Panc1 (cell line): ENCODE measurements at places on chromosomes 16 and 17. TPM values are rescaled to one million over a fixed set of nuclear protein-coding genes. Genes with fewer than 3 reads are reported as not detected.

- DNase-seq, result no peak
These were observed 4.4 kb downstream of the TMC8 start for GRCh38 chr17:78134899-78135385.

DNA sequence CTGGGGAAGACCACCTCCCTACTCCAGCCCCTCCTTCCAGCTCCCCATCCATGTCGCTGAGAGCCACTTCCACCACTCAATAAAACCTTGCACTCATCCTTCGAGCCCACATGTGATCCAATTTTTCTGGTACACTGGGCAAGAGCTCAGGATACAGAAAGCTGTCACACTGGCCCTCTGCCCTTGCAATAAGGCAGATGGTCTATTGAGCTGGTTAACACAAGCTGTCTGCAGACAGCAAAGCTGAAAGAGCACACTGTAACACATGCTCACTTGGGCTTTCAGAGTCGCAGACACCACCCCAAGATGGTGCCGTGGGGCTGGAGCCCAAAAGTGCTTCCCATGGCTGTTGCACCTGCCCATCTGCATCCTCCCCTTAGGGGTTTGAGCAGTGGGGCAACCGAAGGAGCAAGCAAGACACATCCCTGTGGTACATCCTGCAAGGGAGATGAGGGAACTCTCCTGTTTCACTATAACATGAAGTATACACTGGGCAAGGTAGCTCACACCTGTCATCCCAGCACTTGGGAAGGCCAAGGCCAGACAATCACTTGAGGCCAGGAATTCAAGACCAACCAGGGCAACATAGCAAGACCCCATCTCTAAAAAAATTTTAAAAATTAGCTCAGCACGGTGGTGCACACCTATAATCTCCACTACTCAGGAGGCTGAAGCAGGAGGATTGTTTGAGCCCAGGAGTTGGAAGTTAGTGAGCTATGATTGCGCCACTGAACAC, 52.8 kb upstream of the C17orf78 start:
- DNase-seq, result no peak

Gene BCAR1
- 120 TPM for total RNA-seq

- DNase-seq, result no peak
These were observed 3.2 kb downstream of the ACSF3 start for GRCh38 chr16:89096768-89097391.

- no peak for DNase-seq
These were observed 4.7 kb upstream of the TPPP3 start for GRCh38 chr16:67397812-67398545.

Gene NLGN2
- 33.6 TPM for total RNA-seq

- no peak for DNase-seq
These were observed 18.5 kb downstream of the RGS9 start for GRCh38 chr17:65155622-65156021.

DNA sequence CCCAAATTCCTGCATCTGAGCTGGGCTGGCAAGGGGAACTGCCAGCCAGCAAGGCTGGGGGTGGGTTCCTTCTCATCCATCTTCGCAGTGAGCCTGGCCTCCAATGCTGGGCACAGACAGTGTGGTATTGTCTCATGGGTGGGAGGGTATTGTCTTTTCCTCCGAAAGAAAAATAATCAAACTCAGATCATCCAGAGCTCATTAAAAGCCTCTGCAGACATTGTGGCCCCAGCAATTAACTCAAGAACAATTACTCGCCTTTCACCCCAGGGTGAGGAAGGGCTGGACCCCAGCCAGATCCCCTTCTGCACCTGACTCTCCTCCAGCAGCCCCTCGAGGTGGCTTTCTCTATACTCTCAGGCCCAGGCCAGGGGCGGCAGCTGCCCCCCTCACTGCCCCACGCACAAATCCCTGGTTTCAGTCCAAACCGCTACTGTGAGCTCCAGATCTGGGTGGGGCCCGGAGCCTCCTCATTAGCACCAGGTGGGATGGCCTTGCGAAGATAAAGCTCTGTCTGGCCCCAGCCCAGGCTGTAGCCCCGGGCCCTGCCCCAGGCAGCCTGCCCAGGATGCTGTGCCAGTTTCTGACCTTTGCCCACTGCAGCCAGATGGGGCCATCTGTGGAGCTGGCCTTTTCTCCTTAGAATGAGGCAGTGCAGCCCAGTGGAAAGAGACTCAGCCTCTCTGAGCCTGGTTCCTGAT, 2.3 kb upstream of the KRT15 start:
- no peak for DNase-seq

DNA sequence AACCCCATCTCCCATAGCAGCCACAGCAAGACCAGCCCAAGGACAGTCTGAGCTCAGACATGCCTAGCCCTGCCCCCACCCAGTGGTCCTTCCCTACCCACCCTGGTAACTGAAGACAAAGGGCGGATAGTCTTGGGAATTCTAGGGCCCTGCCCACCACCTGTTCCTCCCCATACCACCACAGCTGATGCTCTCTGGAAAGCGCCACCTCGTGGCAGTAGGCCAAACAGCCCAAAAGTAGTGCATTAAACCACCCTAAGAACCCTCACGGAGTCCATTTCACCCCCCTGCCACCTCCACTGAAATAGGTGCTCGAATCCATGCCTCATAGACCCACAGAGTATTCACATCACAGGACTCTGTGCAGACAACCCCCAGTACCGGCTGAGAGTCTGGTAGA, 1021.4 kb downstream of the CDH8 start:
- no peak for DNase-seq

GRCh38 chr17:80813318-80813717, 178.3 kb upstream of the CHMP6 start:
- no peak for DNase-seq

Gene SLC2A4
- total RNA-seq, result 0.31 TPM

DNA sequence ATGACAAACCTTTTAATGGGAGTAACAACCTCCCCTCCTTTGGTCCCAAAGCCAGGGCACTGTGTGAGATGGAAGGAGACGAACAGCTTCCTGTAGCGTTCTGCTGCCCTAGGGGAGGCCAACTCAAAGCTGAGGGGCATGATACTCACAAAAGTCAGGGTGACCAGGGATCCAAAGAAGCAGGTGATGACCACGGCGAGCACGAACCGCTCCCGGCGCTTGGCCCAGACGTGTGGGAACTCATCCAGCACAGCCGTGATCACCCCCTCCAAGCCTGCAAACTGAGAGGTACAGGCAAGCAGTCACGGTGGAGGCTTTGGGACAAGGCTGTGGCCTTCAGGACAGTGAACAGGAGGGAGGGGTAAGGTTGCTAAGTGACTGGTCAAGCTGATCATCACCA, 25.1 kb downstream of the SLC6A4 start:
- DNase-seq, result no peak

DNA sequence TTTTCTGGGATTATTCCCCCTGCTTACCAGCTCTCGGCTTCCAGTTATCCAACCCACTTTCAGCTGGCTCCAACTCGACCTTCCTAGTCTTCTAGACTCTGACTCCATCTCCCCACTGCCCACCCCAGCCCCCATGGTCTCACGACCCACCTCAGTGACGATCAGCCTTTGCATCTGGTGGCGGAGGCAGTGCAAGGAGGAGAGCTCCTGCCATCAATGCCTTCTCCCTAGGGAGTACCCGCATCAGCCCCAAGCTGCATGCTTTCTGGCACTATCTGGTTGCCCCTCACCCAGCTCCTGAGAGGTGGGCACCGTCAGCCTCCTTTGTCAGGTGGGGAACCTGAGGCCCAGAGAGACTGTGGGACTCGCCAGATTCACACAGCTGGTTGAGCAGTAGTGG, 72.6 kb upstream of the RPL38 start:
- DNase-seq, result no peak

GRCh38 chr17:57073626-57074025, 11.4 kb upstream of the AKAP1 start:
- DNase-seq, result no peak

Gene SPATA22
- not detected for total RNA-seq

Gene WFDC1
- not detected for total RNA-seq

Gene GRAP
- 0.21 TPM for total RNA-seq

GRCh38 chr16:30533748-30534367, 800 bp downstream of the ZNF747 start:
- no peak for DNase-seq

- DNase-seq, result no peak
These were observed 5.2 kb upstream of the OR1F1 start for GRCh38 chr16:3182608-3183444.

DNA sequence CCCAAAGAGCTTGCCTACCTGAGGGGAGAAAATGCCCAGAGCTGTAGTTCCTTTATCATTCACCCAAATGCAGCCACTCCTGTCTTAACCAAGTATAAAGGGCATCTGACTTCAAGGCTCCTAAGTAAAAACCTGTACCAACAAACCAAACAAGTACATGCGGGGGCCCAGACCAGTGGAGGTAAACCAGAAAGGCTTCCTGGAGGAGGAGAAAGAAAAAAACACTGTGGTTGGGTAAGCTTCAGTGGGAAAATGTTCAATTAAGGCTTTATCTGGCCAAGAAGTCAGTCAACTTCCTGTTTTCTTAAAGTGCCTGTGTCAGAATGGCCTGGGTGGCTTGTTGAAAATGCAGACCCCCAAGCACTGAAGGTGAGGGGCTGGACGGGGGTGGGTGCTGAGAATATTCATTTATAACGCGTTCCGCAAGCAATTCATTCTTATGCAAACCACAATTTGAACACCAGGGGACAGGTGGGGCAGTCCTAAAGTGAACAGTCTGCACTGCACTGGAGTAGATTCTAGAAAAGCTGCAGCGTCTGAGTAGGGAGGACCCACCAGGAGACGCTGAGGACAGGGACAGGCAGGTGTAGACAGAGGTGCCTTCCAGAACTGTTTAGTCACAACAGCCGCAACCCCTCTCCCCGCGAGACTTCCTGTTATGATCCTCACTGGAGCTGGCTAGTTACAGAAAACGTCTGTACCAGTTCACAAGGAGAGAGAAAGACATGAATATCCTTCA, 467.1 kb downstream of the SOX9 start:
- no peak for DNase-seq

GRCh38 chr16:179211-180092, 807 bp upstream of the HBQ1 start:
- no peak for DNase-seq

DNA sequence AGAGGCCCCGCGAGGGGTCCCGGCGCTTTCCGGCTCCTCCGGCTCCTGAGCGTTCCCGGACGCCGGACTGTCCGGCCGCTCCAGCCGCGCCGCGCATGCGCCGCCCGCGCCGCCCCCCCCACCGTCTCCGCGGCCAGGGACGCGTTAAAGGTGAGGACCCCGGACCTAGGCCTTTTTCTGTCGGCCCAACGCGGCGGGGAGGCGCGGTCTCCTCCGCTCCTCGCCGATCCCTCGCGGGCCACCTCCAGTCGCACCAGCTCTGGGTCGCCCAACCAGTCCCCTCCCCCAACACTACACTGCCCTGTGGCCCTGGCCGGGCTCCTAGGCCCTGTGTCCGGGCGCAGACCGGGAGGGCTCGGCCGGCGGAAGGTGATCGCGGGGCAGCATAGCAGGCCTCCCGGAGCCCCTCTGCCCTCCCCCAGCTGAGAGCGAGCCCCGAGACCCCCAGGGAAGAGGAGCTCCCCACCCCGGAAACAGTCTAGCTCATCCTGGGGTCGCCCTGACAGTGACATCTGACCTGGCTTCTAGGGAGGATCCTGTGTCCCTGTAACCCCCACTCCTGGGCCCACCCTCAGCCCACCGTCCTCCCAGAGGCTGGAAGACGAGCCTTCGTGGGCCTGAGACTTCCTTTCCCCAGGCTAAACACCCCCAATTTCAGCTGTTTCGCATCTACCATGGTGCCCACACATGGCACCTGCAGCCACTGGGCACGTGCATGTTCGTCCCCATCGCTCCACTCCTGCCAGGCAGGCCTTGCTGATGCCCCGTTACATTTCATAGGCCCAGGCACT, 14.7 kb upstream of the BCAR1 start:
- no peak for DNase-seq

- no peak for DNase-seq
These were observed 169.2 kb downstream of the MRTFB start for GRCh38 chr16:14240219-14240843.

- no peak for DNase-seq
These were observed at the start of gene TNFRSF17 for GRCh38 chr16:11964761-11965551. TSS of gene TNFRSF17 (plus strand) at chr16:11965210. CDS start at chr16:11965325, 115 bp downstream.

Gene HDAC5
- 11.5 TPM for total RNA-seq

Gene OR4D1
- total RNA-seq, result 0.05 TPM

GRCh38 chr17:42673885-42674754, 2.7 kb downstream of the PLEKHH3 start:
- no peak for DNase-seq

- DNase-seq, result no peak
These were observed 42.6 kb upstream of the CHMP6 start for GRCh38 chr17:80948976-80949450.

GRCh38 chr16:68689921-68690320, 44.8 kb downstream of the CDH3 start:
- DNase-seq, result no peak

GRCh38 chr17:55263569-55264277, 1.0 kb upstream of the HLF start:
- DNase-seq, result no peak

DNA sequence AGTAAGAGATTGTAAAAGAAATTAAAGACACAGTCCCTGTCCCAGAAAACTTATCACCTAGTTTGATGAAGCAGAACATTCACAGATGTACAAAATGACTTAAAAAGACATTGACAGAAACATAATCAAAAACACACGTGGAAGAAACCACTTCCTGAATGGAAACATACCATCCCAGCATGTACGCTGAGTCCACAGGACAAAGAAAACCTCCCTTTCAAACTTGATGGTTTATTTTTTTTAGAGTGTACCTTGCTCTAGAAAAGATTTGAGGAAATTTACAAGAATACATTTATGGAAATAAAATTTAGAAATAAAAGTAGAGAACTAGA, 140.9 kb downstream of the PMP22 start:
- DNase-seq, result no peak

DNA sequence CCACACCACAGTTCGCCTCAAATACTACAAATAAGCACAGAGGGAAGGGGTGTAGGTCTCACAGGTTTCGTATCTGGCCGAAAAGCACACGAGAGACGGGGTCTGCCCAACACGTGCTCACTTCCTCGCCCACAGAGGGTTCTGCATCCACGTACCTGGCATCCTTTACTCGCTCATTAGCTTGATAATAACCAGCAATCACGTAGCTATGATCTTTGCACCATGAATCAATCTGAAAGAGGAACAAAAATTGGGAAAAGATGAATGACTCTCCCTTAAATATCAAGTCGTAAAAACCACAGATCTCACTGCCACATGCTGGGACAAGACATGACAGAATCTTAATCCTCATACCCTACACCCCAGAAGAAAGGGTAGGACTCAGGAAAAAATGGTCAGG, 10.5 kb downstream of the EMC8 start:
- no peak for DNase-seq

DNA sequence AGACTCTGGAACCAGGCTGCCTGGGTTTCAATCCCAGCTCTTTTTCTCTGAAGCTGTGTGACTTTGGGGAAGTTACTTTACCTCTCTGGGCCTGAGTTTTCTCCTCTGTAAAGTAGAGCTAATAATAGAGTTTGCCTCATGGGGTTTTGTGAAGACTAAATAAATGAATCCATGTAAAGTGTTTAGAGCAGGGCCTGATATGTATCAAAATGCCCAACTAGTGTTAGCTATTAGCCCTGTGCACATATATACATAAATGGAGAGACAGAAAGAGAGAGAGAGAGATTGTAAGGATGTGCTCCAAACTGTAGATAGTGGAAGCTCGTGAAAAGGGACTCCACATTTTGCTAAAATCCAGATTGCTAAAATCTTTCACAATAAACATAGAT, 44.8 kb upstream of the HAPSTR1 start:
- no peak for DNase-seq
